Tibial nerve (tissue), 4 donors: ENCODE measurements at places on chromosomes 7 and 10. TPM values are rescaled to one million over a fixed set of nuclear protein-coding genes. Genes with fewer than 3 reads are reported as not detected.

GRCh38 chr10:98438715-98439114 is 8.0 kb downstream of the HPS1 start:
- H3K4me1 ChIP-seq = no peaks in the 10 kb centered on the region
- H3K4me3 ChIP-seq = no peak overlapping the region
- no peak for DNase-seq

Gene HMX3
- total RNA-seq = not detected

DNA sequence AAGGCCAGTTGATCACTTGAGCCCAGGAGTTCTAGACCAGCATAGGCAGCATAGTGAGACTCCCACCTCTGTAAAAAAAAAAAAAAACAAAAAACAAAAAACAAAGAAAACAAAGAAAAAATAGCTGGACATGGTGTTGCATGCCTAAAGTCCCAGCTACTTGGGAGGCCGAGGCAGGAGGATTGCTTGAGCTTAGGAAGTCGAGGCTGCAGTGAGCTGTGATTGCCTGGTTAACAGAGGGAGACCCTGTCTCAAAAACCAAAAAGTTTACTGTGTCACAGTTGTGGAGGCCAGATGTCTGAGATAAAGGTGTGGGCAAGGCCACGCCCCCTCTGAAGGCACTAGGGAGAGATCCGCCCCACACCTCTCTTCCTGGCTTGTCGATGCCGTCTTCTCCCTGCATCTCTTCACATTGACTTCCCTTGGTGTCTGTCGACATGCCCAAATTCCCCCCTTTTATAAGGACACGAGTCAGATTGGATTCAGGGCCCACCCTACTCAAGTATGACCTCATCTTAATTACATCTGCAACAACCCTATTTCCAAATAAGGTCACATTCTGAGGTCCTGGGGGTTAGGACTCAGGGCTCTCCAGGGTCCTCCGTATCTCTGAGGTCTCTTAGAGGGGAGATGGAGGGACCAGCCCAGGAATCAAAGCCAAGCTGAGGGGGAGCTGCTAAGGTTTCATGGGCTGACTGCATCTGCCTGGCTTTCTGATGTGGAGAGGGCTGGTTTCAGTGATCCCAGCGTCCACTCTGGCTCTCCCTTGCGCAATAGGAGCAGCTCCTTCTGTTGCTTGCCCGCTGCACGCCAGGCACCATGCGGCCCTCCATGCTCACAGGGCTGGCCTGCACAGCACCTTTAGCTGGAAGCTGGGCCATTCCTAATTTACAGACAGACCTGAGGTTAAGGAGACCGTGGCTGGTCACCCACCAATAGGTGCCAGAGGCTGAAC is 23.1 kb downstream of the AGAP3 start:
- DNase-seq = no peak
- no peaks in the 10 kb centered on the region for H3K27me3 ChIP-seq

- H3K27ac ChIP-seq = no peak overlapping the region
- H3K4me1 ChIP-seq = no peaks in the 10 kb centered on the region
- H3K36me3 ChIP-seq = peaks cover 11% of the 10 kb centered on the region
- H3K27me3 ChIP-seq = no peaks in the 10 kb centered on the region
Observed at GRCh38 chr7:75617634-75618234, 121.0 kb downstream of the HIP1 start.

- no peaks in the 10 kb centered on the region for H3K4me1 ChIP-seq
- no peaks in the 10 kb centered on the region for H3K36me3 ChIP-seq
- DNase-seq = no peak
Observed at GRCh38 chr7:50409856-50410745, 40.0 kb downstream of the FIGNL1 start.

GRCh38 chr10:101687071-101687658 is 7.8 kb downstream of the FBXW4 start:
- DNase-seq = no peak
- H3K36me3 ChIP-seq = no peaks in the 10 kb centered on the region
- H3K27ac ChIP-seq = no peak overlapping the region
- no peaks in the 10 kb centered on the region for H3K27me3 ChIP-seq

GRCh38 chr7:15041226-15041625 is 138.7 kb upstream of the DGKB start:
- H3K27me3 ChIP-seq = no peaks in the 10 kb centered on the region
- H3K27ac ChIP-seq = no peak overlapping the region
- H3K36me3 ChIP-seq = no peaks in the 10 kb centered on the region
- H3K4me1 ChIP-seq = no peaks in the 10 kb centered on the region

Gene STOX1
- total RNA-seq = 3.5 TPM

DNA sequence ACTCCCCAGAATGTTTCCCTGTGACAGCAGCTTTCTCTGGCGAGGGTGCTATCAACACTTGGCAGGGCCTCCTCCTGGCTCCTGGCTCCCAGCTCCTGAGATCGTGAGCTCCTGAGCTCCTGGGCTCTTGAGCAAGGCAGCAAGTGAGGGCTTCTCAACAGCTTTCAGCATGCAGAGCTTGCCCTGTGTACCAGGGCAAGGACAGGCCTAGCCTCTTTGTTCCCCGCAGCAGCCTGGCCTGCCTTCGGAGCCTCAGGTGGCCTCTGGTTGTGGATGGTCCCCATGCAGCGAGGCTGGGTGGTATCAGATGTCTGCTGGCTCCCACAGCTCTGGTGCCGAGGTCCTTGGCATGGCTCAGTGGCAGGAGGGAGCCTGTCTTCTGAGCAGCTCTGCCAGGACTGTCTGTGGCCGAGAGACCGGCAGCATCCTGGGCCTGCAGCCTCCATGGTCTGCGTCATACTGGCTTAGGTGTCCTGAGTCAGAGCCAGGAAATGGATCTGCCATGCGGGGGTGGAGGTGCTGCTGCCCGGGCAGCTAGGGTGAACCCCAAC is 44.2 kb downstream of the ZMIZ1 start:
- no peaks in the 10 kb centered on the region for H3K36me3 ChIP-seq
- H3K4me3 ChIP-seq = no peak overlapping the region
- peaks cover 98% of the 10 kb centered on the region for H3K4me1 ChIP-seq
- no peaks in the 10 kb centered on the region for H3K27me3 ChIP-seq
- H3K27ac ChIP-seq = peak overlapping the region; percentile 4
- DNase-seq = no peak

DNA sequence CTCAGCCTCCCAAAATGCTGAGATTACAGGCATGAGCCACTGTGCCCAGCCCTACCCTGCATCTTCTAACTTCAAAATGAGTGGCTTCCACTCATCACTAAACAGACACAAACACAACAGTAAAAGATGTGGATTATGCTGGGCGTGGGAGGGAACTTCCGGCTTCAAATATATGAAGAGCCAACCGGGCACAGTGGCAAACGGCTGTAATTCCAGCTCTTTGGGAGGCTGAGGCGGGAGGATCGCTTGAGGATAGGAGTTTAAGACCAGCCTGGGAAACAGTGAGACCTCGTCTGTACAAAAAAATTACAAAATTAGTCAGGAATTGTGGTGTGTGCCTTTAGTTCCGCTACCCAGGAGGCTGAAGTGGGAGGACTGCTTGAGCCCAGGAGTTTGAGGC is 92.2 kb upstream of the GNA12 start:
- H3K27ac ChIP-seq = no peak overlapping the region
- no peak for DNase-seq
- no peak overlapping the region for H3K4me3 ChIP-seq
- no peaks in the 10 kb centered on the region for H3K4me1 ChIP-seq

GRCh38 chr7:139389774-139390173 is 30.1 kb downstream of the LUC7L2 start:
- H3K4me3 ChIP-seq = no peak overlapping the region
- no peaks in the 10 kb centered on the region for H3K4me1 ChIP-seq
- no peaks in the 10 kb centered on the region for H3K27me3 ChIP-seq
- no peak overlapping the region for H3K27ac ChIP-seq
- DNase-seq = no peak

Gene SLC4A2
- total RNA-seq = 85.6 TPM

- no peaks in the 10 kb centered on the region for H3K36me3 ChIP-seq
- no peak for DNase-seq
- no peak overlapping the region for H3K4me3 ChIP-seq
- H3K27me3 ChIP-seq = no peaks in the 10 kb centered on the region
Observed at GRCh38 chr7:36127075-36127740, 25.8 kb upstream of the EEPD1 start.

Gene RELN
- total RNA-seq = 89.2 TPM
